ENCODE measurements at places on chromosomes 6 and 20.

DNA sequence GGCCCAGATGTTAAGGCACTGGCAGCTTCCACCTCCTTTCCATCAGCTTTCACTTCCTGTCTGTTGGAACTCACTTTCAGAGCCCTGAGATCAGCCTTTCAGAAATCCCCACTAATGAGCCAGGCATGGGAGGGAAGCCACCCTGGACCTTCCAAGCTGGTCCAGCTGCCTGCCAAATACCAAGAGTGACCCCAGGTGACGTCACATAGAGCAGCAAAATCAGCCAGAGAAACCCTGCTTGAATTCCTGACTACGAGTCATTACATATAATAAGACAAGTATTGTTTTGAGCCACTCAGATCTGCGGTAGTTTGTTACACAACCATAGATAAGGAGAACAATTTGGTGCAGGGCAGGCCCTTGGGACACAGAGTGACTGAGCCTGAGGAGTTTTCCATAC is 556.0 kb upstream of the JAG1 start:
- DNase-seq = peak; percentile 42

DNA sequence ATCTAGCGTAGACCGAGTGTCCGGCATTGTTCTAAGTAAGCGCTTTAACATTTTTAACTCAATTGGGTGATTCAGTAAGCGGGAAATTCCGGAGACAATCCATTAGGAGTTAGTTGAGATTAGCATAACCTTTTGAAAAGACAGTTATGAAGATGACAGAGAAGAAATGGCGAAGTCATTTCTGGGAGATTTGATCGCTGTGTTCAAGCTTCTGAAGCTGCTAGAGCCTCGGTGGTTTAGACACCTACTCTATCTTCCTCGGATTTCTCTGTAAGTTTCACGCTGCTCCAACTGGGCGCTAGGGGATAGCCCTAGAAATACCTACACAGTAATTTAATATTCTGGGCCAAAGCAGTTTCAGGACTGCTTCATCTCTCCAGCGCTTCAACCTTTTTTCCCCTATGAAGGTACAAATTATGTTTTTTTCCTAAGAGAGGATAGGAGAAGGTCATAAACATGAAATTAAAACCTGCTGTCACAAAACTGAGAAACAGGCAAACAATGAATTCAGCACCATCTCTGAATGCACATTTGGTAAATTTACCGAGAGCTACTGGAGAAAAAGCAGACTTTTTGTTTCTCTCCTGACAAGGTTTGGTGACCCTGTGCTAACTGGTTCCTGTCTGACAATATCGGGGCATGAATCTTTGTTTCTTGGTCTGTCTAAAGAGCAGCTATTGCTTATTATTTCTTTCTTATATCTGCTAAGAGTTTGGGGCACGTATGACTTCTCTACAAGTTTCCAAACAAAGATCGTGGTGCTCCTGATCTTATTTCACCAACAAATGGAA is 22.4 kb downstream of the ZNF311 start:
- peak; percentile 56 for DNase-seq

DNA sequence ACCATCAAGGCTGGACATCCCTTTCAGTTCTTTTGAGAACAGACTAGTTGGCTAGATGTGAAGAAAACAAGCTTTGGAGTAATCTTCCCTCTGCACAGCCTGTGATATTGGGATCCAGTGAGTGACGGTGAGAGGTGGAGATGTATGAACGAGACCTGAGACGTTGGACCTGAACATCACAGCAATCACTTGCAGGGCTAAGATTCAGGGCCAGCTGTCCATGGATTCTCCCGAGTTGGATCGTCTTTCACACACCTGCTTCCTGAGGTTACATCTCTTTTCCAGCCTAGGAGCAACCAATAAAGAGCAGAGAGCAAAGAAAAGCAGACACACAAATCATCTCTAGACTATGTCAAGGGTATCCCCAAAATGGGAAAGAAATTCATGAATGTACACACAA is 30.0 kb upstream of the TMEM14A start:
- DNase-seq = no peak

- no peak for DNase-seq
These were observed 60.8 kb downstream of the DNAH8 start for GRCh38 chr6:38775870-38776269.

GRCh38 chr20:49904440-49905214 is 10.7 kb downstream of the SPATA2 start:
- no peak for DNase-seq

- DNase-seq = peak; percentile 31
These were observed 1.0 kb downstream of the PXDC1 start for GRCh38 chr6:3750317-3751076.

DNA sequence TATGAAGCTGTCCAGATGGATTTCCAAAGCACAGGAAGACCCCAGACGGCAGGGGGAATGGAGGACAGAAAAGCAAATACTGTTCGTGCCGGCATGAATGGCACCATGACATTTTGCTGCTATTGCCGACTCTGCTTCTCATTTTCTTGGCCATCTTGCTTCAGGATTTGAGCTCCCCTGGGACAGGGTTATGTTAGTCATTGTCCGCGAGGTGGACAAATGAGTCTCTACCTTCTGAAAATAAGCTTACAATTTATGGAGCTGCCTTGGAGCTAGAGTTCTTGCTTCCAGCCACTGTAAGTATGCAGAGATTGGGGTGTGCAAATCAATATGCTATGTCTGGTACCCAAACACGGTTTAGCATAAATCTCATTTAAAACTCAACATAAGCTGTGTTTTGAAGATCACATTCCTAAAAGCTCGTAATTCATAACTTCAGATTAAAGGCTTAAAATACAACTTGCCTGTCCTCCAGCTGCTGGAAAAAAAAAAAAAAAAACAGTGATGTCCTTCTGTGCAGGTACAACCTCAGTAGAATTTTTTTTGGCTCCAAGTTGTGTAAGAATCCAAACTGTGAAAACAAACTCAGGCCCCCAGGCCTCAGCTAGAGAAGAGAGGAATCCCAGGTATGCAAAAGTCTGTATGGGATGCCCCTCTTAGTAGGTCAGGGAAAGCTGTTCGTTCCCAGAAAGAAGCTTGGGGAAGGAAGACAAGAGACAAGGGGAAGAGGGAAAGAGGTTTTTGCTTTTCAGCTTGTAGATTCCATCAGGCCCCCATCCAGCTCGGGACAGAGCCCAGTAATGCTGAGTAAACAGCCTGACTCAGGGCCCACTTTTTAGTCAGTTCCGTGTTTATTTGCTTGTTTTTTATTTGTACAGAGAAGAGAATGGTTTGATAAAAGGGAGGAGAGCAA is 184.2 kb upstream of the FOXA2 start:
- DNase-seq = peak; percentile 8

GRCh38 chr6:156533872-156534524 is 243.2 kb upstream of the ARID1B start:
- no peak for DNase-seq

DNA sequence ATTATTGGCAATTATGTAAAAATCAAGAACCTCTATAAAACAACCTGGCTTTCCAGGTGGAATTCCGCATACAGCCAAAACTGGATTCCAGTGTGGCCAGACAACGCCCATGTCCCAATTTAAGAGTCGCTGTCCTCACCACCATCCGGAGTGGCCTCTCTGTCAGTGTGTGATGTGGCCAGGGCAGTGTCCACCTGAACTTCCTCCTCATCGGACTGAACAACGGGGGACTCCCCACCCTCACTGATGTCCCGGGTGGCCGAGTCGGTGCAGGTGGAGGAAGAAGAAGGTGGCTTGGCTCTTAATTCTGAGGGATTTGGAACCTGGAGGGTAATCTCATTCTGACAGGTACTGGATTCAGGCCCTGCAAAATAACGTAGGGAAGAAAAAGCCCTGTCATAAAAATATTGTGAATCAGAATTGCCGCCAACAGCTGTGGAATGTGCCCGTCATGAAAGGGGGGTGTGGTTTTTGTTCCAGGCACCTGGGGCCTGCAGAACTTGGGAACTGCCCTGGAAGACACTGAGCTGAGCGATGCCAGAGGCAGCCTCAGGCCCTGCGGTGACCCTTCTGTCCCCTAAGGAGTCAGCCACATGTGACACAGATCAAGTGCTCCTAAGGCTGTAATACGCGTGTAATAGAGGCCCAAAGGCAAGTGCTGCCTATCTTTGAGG is 139.8 kb downstream of the DTNBP1 start:
- DNase-seq = no peak

DNA sequence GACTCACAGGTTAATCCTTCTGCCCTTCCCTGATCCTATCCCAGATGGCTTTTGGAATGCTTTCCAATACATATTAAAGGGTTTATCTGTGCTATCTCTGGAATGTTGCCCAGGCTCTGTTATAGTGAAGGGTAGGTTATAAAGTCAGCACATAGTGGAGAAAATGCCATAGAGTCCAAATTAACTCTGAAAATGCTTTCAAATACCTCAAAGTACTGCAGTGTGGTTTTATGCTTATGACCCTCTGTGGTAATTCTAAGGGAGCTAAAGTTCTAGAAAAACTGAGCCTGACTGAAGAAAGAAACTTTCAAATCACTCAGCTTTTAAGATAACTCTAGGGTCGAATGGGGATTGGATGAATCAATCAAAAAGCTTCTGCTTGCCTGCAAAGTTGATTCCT is 159.8 kb downstream of the PLCB1 start:
- DNase-seq = no peak

DNA sequence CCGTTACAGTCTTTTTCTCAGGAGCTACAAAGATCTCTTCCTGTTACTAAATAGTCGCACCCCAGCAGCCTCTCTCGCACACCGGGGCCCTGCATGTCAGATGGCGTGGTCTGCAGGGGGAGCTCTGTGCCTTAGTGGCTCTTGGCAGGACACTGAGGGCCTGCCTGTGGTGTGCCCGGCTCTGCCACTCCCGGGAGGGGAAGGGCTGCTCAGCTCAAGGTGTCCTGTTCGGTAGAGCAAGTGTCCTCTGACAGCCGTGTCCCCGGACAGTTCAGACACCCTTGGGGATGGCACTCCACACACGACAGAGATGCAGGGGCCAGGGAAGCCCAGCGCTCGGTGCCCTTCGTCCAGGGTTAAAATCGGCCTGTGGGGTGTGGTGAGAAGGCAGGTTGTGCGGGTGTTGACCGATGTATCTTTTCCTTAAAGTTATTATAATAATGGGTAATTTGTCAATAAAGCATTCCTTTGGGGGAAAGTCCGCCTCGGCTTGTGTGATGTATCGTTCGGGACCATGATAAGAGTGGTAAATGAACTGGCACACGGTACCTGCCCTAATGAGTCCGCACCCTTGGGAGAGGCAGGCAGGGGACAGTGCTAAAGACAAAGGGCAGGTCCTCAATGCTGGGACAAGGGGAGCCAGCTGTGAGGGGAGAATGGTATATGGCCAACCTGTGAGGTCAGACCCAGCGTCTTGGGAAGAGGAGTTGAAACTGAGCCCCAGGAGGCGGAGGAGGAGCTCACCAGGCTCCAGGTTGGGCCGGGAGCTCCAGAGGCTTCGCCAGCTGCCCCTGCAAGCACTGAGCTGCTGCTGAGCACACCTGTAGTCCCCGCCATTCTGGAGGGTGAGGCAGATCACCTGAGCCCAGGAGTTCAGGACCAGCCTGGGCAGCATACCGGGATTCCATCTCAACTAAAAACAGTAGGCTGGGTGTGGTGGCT is 3.6 kb upstream of the DNAJC5 start:
- DNase-seq = no peak

DNA sequence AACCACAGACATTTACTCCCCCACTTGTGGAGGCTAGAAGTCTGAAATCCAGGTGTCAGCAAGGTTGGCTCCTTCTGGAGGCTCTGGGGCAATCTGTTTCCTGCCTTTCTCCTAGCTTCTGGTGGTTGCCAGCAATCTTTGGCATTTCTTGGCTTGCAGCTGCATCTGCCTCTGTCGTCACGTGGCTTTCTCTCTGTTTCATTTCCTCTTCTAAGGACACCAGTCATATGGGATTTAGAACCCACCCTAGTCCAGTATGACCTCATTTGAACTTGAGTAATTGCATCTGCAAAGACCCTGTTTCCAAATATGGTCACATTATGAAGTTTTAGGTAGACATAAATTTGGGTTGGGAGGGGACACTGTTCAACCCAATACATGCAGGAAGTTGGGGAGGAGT is 56.2 kb upstream of the EPB41L1 start:
- no peak for DNase-seq

GRCh38 chr20:57911512-57912226 is 201.9 kb upstream of the PMEPA1 start:
- no peak for DNase-seq

DNA sequence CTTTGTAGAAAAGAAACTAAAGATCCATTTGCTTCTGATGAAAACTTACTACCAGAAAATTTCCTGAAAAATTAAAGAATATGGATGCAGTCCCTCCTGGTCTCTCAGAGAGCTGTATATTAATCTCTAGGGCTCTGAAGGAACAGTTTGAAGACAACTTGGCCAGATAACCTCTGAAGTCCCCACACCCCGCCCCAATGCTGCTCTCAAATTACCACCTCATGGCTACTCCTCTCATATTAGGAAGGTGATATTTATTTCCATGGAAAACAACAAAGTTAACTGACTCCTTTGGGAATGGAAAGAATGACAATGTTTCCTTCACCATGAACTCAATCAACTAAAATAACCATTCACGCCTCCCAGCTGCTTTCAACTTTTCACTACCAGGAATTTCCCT is 408.4 kb upstream of the FLRT3 start:
- no peak for DNase-seq

GRCh38 chr6:15796130-15796771 is 133.4 kb upstream of the DTNBP1 start:
- no peak for DNase-seq

GRCh38 chr20:48826883-48827771 is 672 bp downstream of the PREX1 start:
- DNase-seq = peak; percentile 49

DNA sequence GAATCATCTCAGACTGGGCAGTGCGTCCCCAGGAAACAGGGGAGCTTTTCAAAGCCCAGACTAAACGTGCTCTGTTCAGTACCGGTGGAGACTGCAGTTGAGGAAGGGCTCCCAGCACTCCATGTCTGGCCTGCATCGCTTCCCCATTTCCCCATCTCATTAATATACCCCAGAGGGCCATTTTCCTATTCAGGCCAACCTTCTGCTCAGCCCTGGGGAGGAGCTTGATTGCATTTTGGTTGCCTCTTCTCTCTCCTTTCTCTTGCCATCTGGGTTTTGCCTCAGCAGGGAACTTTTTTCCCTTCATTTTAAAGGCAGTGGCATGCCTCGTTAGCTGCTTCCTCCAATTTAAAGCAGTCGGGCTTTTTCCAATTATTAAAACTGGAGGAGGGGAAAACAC is 394.3 kb upstream of the SOX4 start:
- peak; percentile 27 for DNase-seq

DNA sequence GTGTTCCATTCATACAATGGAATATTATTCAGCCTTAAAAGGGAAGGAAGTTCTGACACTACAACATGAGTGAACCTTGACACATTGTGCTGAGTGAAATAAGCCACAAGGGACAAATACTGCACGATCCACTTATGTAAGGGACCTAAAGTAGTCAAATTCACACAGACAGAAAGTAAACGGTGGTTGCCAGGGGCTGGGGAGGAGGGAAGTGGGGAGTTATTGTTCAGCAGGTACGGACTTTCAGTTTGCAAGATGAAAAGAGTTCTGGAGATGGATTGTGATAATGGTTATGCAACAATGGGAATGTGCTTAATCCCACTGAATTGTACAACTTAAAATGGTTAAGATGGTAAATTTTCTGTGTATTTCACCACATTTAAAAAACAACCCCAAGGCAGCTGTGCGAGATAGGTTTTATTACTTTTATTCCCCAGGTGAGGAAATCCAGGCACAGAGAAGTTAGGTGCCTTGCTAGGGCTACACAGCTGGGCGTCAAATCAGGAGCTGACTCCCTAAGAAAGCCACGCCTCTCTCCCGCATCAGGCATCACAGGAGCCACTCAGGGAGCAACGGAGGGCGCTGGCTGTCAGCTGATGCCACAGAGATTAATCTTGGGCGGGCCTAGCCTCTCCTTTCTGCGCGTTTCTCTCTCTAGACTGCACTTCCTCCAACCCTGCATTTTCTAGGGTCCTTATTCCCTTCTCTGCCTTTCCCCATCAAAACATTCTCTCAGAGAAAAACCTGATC is 9.3 kb upstream of the TRAF3IP2 start:
- no peak for DNase-seq

GRCh38 chr6:13538084-13538483 is 36.3 kb upstream of the SIRT5 start:
- no peak for DNase-seq
